Muscle of arm (tissue), 14 donors: ENCODE measurements at places on chromosomes 5 and 9.

- DNase-seq: peak; percentile 69
Measured at GRCh38 chr5:142053426-142054151, 40.8 kb upstream of the GNPDA1 start.

GRCh38 chr5:163943546-163943945, 438.1 kb downstream of the MAT2B start:
- peak; percentile 43 for DNase-seq

- no peak for DNase-seq
Measured at GRCh38 chr5:78003450-78003849, 227.3 kb upstream of the TBCA start.

- DNase-seq: no peak
Measured at GRCh38 chr9:35568196-35568595, 36.9 kb upstream of the TESK1 start.

DNA sequence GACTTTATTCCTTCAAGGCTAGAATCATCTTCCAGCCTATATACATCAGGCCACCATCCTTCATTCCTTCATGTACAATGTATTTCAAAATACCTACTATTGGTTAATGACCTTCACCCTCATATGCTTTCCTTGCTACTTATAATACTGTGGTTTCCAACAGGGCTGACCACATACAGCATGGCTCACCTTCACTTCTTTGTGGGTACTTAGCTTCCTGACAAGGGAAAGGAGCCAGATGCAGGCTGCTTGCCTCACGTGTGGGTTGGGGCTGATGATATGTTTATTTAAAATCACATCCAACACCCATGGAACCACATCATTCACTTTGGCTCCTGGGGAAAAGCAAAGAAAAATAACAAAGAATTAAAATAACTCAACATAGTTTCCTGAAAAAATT, 63.9 kb upstream of the OR2K2 start:
- DNase-seq: no peak
